A172 (cell line): ENCODE measurements at places on chromosomes 12 and 14. TPM values are rescaled to one million over a fixed set of nuclear protein-coding genes. Genes with fewer than 3 reads are reported as not detected.

- no peak for DNase-seq
Observed at GRCh38 chr14:30874120-30874998, at the start of gene COCH. COCH (plus strand) TSS chr14:30874559; CDS start chr14:30874939, 380 bp downstream.

DNA sequence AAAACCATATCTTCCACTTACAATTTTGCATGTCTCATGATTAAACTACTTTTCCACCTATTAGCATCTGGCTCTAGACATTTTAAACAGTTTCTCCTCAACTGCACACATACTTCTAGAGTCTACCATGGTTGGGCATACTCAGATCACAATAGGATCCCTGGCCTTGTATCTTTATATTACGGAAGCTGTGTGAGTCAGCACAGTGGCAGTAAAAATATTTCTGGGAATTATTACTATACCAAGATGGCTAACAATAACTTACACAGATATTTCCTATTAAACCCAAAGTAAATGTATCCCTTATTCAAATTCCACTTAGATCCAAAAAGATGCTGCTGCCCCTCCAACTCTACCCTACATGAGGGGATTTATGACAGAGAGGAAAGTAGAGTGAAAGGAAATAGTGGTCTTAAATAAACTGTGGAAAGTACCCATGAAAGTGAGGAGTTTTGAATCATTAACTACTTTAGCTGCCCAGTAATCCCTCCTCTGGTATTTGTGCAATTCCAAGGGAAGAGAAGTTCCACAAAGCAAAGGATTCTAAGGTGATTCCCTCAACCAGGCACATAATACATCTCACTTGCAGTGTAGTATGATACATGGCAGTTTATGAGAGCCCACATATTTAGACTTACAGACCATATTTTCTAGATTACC lies 14.0 kb upstream of the CPSF6 start:
- no peak for DNase-seq

DNA sequence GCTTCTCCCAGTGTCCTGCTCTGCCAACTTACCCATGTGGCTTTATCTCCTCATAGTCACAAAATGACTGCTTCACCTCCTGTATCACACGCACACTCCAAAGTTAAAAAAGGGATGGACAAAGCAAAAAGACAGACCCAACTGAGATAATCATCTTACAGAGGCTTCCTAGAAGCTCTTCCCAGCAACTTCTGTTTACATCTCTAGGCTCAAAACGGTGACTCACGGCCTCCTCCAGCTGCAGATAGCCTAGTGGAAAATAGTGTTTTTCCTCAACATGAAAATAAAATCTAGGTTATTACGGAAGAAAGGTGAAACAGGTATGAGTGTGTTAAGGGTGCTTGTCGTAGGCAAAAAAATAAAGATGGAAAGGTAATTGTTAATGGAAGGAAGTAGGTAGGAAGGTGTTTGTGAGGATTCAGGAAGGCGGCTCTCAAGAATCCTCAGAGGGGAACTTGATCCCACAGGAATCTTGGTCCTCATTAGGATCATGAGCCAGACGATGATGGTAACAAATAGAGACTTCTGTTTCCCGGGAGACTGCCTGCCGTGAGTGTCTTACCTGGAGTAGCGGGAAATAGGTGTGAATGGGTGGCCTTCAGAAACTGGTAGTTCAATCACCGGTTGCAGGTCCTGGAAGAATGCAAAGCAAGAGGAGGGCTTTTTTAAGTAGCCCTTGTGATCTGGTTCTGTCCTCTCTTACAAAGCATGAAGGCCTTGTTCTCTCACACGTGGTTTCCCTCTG lies 487.5 kb upstream of the TMEM132C start:
- no peak for DNase-seq

DNA sequence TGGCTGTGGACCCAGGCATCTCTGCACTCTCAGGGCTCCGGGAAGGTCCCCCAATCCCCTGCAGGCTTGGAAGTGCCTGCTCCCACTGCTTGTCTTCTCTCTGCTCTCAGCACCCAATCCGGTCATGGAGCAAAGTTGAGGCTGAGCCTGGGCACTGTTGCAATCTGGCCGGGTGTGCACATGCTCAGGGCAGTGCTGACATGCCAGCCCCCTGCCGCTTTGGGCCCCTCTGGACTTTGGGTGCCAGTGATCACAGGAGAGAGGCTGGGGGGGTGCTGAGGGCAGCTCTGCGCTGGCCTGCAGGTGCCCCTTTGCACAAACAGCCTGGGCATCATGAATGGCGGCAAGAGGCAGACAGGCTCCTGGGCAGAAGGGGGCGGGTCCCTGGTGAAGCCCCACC lies 85.4 kb upstream of the OSBPL8 start:
- no peak for DNase-seq

GRCh38 chr12:28876196-28876798 lies 272.8 kb upstream of the FAR2 start:
- no peak for DNase-seq

DNA sequence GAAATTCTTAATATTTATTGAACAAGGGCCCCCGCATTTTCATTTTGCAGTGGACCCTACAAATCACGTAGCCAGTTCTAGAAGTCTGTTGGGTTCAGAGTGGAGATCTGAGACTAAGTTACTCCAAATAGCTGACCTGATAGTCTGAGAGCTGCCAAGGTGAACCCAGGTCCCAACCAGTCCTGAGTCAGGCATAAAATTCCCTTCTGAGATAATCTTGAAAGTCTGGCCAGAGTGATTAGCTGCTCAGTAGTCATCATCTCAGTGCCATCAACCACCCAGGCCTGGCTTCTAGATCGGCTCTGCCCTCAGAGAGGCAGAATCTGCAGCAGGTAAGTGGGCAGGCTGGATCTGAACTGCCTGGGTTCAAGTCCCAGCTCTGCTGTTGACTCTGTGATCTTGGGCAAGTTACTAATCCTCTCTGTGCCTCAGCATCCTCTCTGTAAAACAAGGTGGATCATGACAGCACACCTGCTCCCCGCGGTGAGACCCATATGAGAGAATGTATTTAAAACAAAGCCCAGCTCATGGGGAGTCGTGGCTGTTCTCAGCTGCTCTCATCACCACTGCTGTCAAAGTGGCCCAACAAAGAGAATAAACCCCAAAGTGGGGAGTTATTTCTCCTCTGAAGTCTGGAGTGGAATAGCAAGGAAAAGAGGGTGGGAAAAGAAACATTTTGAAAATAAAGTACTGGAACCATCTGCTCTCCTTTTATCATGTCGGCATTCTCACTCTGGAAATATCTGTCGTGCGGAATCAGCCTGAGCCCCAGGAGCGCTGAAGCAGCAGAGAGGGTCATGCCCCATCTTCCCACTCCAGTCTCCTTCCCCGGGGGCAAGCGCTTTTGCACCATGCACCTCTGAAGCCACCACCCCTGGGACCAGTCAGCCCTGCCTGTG lies 193.3 kb downstream of the DPF3 start:
- no peak for DNase-seq

- DNase-seq = no peak
Observed at GRCh38 chr12:114700392-114701103, 16.6 kb upstream of the TBX3 start.

GRCh38 chr12:89019439-89020120 lies 332.7 kb downstream of the DUSP6 start:
- DNase-seq = peak; percentile 81

DNA sequence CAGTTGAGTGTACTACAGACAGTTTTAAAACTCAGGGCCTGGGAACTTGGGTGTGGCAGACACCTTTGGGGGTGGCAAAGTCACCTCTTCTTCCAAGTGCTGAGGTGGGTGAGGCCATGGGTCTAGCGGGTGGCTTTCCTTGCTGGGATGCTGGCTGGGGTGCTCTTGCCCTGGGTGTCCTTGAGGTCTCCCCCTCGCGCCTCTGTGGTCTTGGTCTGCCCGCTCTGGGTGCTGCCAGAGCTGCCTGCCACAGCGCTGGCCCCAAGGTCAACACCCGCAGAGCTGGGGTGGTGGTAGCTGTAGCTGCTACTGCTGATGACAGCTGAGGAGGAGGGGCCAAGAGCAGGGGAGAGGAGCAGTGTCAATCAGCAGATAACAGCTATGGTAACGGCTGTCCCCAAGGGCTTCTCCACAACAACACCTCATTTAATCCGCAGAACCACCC lies 6.8 kb downstream of the KRT74 start:
- no peak for DNase-seq

DNA sequence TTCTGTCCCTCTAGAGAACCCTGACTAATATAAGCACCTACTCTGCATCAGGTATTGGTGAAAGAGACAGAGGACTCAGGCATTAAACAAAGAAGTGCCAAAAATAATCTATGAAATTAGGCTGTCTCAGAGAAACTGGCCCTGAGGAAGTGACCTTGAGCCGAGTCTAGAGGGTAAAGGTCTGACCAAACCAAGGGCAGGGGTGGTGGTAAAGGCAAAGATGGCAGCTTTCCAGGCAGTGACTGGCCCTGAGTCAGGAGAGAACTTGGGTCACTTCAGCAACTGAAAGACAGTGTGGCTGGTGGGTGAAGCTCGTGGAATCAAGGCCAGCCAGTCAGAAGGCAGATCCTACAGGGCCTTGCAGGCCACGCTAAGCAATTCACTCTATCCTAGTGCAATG lies 30.6 kb downstream of the CDKL1 start:
- no peak for DNase-seq

DNA sequence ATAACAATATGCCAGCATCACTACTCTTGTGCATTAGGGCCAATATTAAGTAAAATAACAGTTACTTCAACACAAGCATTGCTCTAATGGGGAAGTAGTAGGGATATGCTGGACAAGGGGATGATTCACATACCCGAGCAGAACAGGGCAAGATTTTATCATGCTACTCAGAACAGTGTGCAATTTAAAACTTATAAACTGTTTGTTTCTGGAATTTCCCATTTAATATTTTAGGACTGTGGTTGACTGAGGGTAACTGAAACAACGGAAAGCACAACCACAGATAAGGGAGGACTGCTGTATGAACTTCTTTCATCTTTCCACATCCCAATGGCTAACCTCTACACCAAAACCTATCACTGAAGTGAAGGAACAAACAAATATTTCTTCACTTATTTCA lies 36.8 kb downstream of the SARNP start:
- no peak for DNase-seq

DNA sequence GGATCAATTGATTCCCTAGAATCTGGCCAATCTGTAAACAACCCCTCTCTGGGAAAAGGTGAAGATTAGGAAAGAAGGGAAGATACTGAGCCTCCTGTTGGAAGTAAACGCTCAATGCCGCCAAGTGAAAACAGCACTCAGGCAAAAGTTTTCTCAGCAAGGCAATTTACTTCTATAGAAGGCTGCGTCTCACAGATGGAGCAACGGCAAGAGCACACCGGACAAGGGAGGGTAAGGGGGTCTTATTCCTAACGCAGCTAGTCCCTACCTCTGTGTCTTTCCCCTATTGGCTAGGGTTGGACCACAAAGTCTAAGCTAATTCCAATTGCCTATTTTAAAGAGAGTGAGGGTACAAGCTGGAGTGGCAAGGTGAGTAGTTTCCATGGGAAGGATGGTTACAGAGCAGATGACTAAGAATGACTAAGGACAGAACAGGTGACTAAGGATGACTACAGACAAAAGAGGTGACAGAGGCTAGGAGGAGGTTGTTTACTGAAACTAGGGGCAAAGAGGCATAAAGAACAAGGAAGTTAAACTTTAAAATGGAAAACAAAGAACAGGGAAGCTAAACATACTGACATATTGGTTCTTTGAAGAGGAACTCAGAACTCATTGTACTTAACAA lies 5.6 kb upstream of the TTC9 start:
- DNase-seq = no peak

GRCh38 chr12:65821336-65821735 lies 2.9 kb upstream of the HMGA2 start:
- DNase-seq = no peak

GRCh38 chr14:58171090-58171489 lies 19.1 kb upstream of the ARMH4 start:
- DNase-seq = peak; percentile 85

- DNase-seq = no peak
Observed at GRCh38 chr12:2299206-2299605, 246.4 kb downstream of the CACNA1C start.

DNA sequence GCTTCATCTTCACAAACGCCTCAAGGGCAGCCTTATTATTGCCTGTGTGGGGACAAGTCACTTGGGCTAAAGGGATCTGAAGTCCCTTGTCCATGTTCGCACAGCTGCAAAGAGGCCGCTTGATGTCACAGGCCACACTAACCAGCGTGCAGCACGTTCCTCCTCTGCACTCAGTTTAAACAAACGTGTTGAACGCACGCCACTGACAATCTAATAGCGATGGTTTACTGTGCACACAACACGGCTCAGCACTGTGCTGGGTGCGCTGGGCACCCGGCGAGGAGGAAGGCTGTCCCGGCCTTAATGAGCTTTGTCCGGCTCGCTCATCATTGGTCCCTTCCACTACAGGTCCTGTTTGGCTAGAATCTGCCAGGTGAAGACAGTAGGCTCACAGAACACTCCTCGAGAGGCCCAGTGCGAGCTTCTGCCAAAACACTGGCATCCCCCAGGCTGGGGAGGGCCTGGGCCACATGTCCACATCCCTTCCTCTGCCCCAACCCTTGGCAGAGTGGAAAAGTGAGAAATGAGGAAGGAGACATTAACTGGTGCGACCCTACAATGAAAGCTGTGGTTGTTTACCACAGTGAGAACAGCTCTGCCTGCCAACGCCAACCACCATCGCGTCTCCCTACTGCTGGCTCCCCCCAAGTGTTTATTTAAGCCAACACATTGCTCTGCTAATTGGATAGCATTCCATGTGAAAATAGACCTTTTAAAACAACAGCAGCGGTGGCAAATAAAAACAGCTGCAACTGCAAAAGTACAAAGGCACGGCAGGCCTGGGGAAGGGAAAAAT lies 113.2 kb downstream of the RBM19 start:
- no peak for DNase-seq

GRCh38 chr12:113298861-113299545 lies 35.9 kb downstream of the SLC8B1 start:
- no peak for DNase-seq

GRCh38 chr12:76457818-76458217 lies 101.8 kb downstream of the OSBPL8 start:
- DNase-seq = no peak

Gene DGKA
- total RNA-seq = 33.4 and 42.9 TPM in 2 replicates

Gene MIP
- not detected in 2 replicates for total RNA-seq

Gene KITLG
- total RNA-seq = 5.0 and 7.8 TPM in 2 replicates

Gene HOXC12
- not detected in 2 replicates for total RNA-seq

Gene SYNDIG1L
- total RNA-seq = not detected in 2 replicates
